Esophagus squamous epithelium (tissue), 5 donors: ENCODE measurements at places on chromosomes 1 and 21.

DNA sequence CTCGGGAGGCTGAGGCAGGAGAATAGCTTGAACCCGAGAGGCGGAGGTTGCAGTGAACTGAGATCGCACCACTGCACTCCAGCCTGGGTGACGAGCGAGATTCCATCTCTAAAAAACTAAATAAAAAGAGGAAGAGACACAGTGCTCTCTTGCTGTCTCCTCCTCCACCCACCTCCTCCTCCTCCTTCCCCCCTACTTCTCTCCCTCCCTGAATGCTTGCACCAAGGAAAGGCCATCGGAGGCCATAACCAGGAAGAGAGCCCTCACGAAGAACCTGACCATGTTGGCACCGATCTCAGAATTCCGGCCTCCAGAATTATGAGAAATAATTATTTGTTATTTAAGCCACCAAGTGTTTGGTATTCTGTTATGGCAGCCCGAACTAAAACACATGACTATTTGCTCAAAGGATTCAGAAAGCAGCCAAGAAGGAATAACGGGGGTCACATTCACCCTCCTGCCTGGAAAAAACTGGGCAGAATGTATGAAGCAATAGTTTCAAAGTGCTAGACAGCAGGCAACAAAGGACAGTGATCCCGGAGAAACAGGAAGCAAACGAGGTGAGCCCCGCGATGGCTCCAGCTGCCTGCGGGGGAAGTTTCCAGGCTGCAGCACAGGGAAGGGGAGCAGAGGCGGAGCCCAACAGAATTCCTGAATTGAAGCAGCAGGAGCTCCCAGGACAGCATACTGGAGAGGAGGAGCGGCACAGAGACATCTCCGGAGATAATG, 35.8 kb downstream of the LDLRAD1 start:
- peaks cover 12% of the 10 kb centered on the region for H3K4me1 ChIP-seq
- no peak overlapping the region for H3K4me3 ChIP-seq
- DNase-seq: no peak
- peak overlapping the region; percentile 36 for H3K27ac ChIP-seq

DNA sequence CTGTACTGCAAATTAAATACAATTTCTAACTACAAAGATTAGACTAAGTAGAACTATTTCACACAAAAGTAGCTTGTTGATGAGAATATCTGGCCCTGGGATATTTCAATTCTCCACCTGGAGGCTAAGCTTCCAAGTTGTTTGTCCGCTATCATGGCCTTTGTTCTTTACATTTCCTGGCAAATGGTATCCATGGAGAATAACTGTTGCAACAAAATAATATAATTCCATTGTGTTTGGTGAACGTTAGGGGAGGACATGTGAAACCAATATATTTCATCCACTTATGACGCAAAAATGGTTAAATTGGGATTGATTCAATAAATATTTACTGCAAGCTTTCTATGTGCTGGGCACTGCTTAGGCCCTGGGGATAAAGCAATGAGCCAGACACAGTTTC, 565.4 kb downstream of the PTPRC start:
- no peaks in the 10 kb centered on the region for H3K36me3 ChIP-seq
- no peaks in the 10 kb centered on the region for H3K27me3 ChIP-seq
- no peaks in the 10 kb centered on the region for H3K4me1 ChIP-seq
- no peak overlapping the region for H3K4me3 ChIP-seq
- H3K27ac ChIP-seq: no peak overlapping the region

GRCh38 chr1:160779626-160780397, 16.2 kb upstream of the LY9 start:
- H3K27me3 ChIP-seq: no peaks in the 10 kb centered on the region
- H3K36me3 ChIP-seq: no peaks in the 10 kb centered on the region
- no peak overlapping the region for H3K27ac ChIP-seq
- peaks cover 41% of the 10 kb centered on the region for H3K4me1 ChIP-seq
- H3K4me3 ChIP-seq: no peak overlapping the region

DNA sequence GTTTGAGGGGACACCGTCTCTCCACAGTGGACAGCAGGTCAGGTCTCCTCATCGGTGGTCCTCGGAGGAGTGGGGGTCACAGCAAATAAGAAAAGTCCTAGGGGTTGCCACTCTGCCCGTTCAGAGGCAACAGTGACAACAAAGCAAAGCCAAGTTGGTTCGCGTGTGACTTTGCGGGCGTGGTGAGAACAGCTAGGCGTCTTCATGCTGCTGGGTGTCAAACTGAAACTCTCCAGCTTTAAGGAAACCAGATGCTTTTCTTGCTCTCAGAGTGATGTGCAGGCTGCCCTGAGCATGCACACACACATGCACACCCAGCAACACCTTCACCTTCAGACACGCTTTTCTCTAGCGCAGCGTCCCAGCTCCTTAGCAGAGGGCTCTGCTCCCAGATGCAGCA, 70.1 kb upstream of the ARHGEF16 start:
- H3K36me3 ChIP-seq: no peaks in the 10 kb centered on the region
- no peak for DNase-seq
- no peak overlapping the region for H3K4me3 ChIP-seq
- no peaks in the 10 kb centered on the region for H3K27me3 ChIP-seq

- H3K4me1 ChIP-seq: peaks cover 26% of the 10 kb centered on the region
- no peak for DNase-seq
- H3K36me3 ChIP-seq: no peaks in the 10 kb centered on the region
These were observed 39.6 kb upstream of the GPR153 start for GRCh38 chr1:6300342-6301048.

DNA sequence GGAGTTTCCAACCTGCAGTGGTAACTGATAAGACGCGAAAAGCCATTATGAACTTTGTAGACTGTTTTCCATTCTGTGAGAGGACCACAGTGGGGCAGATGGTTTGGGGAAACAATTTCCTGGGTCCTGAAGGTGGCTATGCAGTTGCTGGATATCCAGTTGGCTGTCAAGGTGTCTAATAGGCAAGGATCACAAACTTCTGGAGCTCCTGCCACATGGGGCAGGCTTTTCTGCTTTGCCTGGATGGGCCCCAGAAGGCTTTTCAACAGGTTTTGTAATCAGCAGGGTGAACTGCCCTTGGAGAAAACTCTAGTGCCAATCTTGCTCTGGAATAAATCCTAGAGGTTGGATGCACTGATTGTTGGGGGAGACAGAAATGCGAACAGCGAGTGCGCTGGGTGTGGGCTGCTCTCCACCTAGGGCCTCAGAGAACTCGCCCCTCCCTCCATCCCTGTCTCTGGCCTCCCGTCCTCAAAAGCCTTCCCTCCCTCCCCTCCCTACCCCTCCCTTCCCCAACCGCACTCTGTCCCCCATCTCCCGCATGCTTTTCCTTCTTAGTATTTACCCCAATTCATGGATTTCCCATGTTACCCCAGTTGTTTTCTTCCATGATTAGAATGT, 210.3 kb upstream of the USP24 start:
- no peaks in the 10 kb centered on the region for H3K27me3 ChIP-seq
- no peak overlapping the region for H3K27ac ChIP-seq
- H3K4me3 ChIP-seq: no peak overlapping the region
- H3K36me3 ChIP-seq: no peaks in the 10 kb centered on the region
- DNase-seq: no peak
